ENCODE measurements at places on chromosomes 6 and 20.

GRCh38 chr20:32209850-32210605, 2.3 kb downstream of the POFUT1 start:
- DNase-seq: no peak

- no peak for DNase-seq
Observed at GRCh38 chr6:134698228-134698627, 251.7 kb downstream of the ALDH8A1 start.

- DNase-seq: no peak
Observed at GRCh38 chr6:138957484-138957883, 30.6 kb downstream of the REPS1 start.

- no peak for DNase-seq
Observed at GRCh38 chr20:25245461-25245860, 2.4 kb upstream of the PYGB start.

- no peak for DNase-seq
Observed at GRCh38 chr6:69936674-69937363, 70.5 kb downstream of the COL19A1 start.
